ENCODE measurements at places on chromosomes 2 and 18. TPM values are rescaled to one million over a fixed set of nuclear protein-coding genes. Genes with fewer than 3 reads are reported as not detected.
A peak's percentile ranks its signal among the peaks of the same experiment; 100 is the strongest.

The AQP12A gene
- not detected for polyA plus RNA-seq

DNA sequence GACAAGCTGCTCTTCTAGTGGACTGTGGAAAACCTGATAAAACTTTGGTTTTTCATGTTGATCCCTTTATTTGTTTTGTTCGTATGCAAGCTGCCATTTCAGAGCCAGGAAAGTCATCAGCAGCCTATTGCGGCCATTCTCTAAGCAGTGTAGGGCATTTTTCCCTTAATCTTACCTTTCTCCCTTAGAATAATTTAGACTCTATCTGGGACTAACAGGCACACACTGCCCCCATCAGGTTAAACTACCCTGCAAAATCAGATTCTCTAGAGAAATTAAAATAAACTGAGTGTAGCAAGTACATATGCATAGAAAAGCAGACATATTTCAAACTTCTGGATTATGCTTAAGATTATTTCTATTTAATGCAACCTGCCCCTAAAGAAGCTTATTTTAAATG, 347.5 kb downstream of the METTL4 start:
- H3K27ac ChIP-seq = no peak overlapping the region
- H3K4me3 ChIP-seq = no peak overlapping the region
- no peaks in the 10 kb centered on the region for H3K4me1 ChIP-seq

DNA sequence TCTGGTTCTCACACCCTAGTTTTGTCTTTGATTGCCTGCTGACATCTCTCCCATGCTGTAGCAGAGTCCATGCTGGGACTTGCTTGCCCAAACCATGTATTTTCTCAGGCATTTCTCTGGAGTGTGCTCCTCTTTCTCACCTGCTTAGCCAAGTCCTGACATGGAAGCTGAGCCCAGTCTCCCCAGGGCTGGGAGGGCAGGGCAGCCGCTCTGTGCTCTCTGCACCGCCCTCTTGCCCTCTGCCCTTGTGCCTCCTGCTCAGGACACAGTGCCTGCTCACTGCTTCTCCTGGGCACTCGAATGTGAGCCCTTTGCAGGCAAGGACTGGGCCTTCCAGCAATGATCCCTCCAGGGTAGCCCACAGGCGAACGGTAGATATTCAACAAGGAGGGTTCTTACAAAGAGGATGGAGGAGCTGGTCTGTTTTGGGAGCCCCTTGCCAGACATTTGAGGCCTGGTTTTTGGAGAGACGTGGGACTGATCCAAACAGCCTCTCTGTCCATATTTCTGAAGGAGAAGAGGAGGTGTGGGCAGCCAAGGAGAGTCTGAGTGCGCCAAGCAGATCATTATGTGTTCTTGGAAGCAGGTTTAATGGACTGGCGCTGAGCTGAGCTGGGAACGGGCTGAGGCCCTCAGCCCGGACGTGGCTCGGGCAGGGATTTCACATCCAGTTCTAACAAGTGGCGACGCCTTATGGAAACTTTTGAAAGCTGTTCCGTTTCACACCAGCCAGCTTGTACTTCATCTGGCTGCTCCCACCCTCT, 4.0 kb downstream of the SLC14A2 start:
- peaks cover 8% of the 10 kb centered on the region for H3K4me1 ChIP-seq
- no peak overlapping the region for H3K27ac ChIP-seq
- H3K27me3 ChIP-seq = no peaks in the 10 kb centered on the region
- DNase-seq = no peak
- H3K4me3 ChIP-seq = no peak overlapping the region

DNA sequence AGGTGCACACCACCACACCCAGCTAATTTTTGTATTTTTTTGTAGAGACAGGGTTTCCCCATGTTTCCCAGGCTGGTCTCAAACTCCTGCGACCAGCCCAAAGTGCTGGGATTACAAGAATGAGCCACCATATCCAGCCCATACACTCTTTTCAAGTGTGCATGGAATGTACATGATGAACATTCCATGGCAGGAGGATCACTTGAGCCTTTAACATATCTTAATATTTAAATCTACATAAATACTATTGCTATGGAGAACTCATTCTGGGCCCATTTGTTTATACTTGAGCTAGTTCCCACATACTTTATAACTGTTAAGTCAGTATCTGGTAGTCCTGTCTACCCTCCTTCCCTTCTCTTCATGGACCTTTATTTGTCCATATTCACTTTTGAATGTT, 48.4 kb downstream of the RPE start:
- no peak overlapping the region for H3K27ac ChIP-seq
- H3K36me3 ChIP-seq = peaks cover 36% of the 10 kb centered on the region
- no peak overlapping the region for H3K4me3 ChIP-seq
- no peaks in the 10 kb centered on the region for H3K4me1 ChIP-seq
- no peak for DNase-seq
- H3K27me3 ChIP-seq = no peaks in the 10 kb centered on the region

- DNase-seq = no peak
- no peaks in the 10 kb centered on the region for H3K36me3 ChIP-seq
- H3K27me3 ChIP-seq = no peaks in the 10 kb centered on the region
- peak overlapping the region; percentile 66 for H3K27ac ChIP-seq
- peaks cover 97% of the 10 kb centered on the region for H3K4me1 ChIP-seq
- no peak overlapping the region for H3K4me3 ChIP-seq
Measured at GRCh38 chr2:144453486-144454158, 66.3 kb downstream of the ZEB2 start.

The BIN1 gene
- polyA plus RNA-seq = 78.9 TPM

Measured in left lung (tissue), 14 donors.